ENCODE measurements at places on chromosomes 2 and 18.

- DNase-seq = peak; percentile 35
Observed at GRCh38 chr2:238061315-238062202, 758 bp downstream of the SCLY start.

- peak; percentile 28 for DNase-seq
Observed at GRCh38 chr2:231297108-231297908, 98.2 kb upstream of the B3GNT7 start.

GRCh38 chr2:239092571-239093294 is 244.8 kb downstream of the TWIST2 start:
- DNase-seq = no peak

GRCh38 chr2:96768083-96768561 is 7.4 kb downstream of the CNNM4 start:
- DNase-seq = no peak

DNA sequence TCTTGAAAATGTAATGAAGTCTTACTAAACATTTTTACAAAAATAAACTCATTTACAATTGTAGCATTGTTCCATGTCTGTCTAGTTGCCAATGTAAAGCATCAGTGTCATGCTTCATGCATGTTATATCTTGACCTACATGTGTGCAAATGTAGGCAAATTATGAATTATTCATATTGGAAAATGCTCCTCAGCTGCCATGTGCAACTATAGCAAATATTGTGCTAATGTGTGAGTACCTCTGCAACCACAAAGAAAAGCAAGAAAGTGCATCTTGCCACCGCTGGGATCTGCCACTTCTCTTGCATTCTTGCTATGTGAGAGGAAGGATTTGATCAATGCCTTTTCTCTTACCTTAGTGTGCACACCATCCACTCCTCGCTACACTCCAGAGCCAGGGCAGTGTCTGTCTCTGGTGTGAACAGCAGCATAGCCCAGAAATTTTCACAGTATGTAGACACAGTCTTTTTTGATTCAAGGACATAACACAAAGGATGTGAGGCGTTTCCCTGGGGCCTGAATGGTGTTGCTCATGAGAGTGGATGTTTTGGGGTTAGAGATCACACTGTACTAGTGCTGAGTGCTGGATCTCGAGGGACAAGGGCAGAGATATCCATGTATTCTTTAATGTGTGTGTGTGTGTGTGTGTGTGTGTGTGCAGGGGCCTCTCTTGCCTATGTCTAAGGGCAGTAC is 47.6 kb upstream of the HAAO start:
- no peak for DNase-seq

DNA sequence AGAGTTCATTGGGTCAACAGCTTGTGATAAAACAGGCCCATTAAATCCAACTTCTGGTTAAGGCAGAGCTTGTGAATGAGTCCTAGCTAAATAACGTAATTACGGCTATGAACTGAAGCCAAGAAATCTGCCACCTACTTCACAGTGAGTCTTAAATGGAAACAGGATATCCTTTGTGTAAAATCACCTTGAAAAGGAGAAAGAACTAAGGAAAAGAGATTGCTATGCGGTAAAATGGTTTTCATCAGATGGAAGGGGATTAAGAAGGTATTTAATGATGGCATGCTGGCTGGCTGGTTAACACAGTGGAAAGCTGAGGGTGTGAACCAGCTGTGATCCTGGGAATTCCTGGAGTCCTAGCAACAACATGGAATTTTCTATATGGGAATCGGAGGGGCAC is 156.6 kb downstream of the DOK6 start:
- no peak for DNase-seq

- DNase-seq = no peak
Observed at GRCh38 chr2:234958746-234959395, 7.1 kb downstream of the SH3BP4 start.

DNA sequence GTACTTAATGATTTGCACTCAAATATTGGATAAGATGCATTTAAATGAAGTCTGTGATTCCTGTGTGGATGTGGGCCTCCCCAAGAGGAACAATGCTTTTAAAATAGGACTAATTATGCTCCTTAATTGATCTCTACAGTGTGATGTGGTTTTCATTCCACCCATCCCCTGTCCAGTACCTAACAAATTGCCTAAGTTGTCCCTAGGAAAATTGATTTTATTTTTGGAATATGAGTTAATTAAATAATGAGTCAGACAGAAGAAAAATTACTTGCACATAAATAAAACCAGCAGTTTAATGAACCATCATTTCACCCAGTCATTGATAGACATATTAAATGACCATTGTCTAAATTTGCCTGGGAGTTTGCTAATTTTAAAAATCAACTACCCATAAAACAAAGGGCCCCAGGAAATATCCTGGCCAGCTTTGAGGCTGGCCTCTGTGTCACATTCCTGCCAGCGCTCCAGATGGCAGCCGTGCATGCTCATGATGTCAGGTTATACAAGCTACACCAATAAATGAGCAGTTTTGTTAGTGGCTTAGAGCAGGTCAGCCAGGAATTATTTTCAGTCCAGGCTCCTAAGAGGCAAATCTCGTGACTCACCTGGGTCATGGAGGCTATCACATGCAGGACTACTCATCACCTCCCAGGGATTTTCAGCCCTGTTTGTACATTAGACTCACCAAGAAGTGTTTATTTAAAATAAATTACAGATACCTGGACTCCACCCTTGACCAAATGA is 31.9 kb downstream of the ABHD3 start:
- DNase-seq = peak; percentile 14

- peak; percentile 12 for DNase-seq
Observed at GRCh38 chr18:67932271-67932670, 415.8 kb upstream of the DSEL start.

DNA sequence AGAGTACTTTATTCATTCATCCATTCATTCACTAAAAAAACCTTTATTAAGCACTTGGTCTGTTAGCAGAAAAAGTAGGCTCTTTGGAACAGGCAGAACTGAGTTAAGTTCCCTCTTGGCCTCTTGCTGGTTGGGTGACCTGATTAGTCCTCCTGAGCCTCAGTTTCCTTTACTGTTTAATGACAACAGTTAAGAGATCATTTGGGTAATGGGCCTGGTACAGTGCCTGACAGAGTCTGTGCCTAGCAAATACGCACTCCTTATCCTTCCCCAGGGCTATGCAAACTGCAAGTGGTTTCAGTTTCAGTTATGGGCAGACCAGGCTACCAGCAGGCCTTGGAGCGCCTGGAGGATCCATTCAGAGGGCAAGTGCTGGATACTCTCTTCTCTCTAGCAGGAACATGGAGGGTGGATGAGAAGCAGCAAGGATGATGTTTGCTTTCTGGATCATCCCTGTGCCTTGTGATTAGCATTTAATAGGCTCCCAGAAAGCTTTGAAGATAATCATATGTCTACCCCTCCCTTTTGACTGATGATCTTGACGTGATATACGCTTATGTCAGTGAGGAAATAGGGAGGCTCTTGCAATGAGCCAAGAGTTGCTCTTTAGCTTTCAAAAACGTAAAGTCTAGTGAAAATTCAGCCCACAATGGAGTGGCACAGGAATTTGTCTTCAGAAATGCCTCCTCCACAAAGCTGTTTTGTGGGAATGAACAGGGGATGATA is 12.4 kb upstream of the TAF1B start:
- no peak for DNase-seq

DNA sequence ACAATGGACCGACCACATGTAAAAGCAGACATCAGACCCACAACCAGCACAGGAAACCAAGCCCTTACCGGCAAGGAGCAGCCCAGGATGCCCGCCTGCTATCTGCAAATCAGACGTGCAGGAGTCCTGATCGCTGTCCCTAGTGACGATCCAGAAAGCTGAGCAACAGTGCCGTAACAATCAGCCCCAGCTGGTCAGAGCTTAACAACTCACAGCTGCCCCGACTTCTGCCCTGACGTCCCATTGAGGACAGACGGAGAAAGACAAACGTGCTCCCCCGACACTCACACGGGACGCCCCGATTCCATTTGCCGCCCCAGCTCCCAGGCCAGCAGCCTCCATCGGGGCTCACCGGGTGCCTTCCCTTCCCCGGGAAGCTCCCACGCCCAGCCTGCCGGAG is 39.8 kb upstream of the PXDN start:
- no peak for DNase-seq

- DNase-seq = no peak
Observed at GRCh38 chr2:159051661-159052060, 83.2 kb downstream of the TANC1 start.

GRCh38 chr18:49135877-49136276 is 185.1 kb upstream of the SMAD7 start:
- DNase-seq = peak; percentile 47

Data from fibroblast of skin of right biceps (primary cell).